ENCODE measurements at places on chromosomes 5 and 9.

GRCh38 chr9:77764894-77765780 is 117.0 kb upstream of the GNA14 start:
- DNase-seq: no peak

DNA sequence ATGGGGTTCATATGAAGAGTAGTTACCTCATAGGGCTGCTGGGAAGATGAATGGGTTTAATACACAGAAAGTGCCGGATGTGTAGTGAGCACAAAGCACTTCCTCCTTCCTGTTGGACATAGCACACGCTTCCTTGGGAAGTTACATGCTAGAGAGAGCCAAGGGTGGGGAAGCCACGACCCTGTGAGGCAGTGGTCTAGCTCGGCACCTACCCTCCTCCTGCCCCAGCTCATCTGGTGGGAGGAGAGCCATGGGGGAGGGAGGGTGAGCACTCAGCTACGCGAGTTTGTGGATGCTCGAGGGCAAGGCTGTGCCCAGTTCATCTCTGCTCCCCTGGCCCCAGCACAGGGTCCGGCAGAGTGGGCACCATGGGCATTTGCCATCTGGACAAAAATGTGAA is 43.6 kb upstream of the NEK6 start:
- no peak for DNase-seq

DNA sequence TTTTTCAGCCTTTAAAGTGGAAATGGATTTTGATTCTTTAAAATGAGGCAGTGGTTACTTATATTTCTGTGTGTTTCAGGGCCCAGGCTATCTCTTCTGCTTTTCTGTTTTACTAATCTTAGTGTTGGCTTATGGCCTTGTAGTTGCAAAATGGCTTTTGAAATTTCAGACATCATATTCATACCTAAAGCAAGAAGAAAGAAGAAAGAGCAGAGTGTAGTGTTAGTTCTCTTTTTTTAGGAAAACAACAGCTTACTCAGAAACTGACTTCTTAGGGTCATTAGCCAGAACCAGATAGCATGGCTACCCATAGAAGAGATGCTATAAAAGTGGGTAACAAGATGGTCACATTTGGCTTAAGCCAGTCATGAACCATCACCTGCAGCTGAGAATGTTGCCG is 20.9 kb downstream of the ZBED3 start:
- no peak for DNase-seq

DNA sequence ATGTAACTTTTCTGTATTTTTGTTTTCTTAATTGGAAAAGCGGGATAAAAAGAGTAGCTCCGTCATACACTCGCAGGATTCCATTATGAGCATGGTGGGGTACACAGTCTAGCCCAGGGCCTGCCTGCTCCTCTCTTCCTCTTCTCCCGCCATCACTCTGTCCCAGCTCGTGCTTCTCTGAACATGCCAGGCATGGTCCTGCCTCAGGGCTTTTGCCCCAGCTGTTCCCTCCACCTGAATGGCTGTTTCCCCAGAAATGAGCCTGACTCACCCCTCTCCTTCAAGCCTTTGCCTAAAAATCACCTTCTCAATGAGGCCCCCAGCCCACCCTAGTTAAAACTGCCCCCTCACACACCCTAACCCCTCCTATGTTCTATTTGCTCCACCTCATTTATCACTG is 4.5 kb downstream of the CORO2A start:
- no peak for DNase-seq

- DNase-seq: no peak
Measured at GRCh38 chr9:93646640-93647178, 70.3 kb downstream of the PHF2 start.

- DNase-seq: no peak
Measured at GRCh38 chr5:179307931-179308471, 37.3 kb downstream of the ADAMTS2 start.

- DNase-seq: no peak
Measured at GRCh38 chr9:34869390-34869789, 88.7 kb upstream of the PHF24 start.

DNA sequence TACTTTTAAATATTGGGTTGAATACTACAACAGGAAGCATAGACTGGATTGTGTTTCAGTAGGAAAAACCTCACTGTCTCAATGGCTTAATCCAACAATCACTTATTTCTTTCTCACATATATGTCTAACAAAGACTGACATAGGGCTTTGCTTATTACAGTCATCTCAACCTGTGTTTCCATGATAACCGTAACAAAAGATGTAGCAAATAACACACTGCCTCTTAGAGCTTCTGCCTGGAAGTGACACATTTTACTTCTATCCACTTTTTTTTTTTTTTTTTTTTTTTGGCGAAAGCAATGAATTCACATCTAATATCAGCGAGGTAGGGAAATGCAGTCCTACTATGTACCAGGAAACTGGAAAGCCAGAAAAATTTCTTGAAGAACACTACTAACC is 204.9 kb upstream of the CDKN2B start:
- DNase-seq: no peak

- DNase-seq: no peak
Measured at GRCh38 chr5:72474046-72474500, 33.1 kb downstream of the ZNF366 start.

GRCh38 chr9:97562542-97562941 is 61.1 kb downstream of the TMOD1 start:
- DNase-seq: no peak

GRCh38 chr9:126695701-126696400 is 82.1 kb downstream of the LMX1B start:
- no peak for DNase-seq

DNA sequence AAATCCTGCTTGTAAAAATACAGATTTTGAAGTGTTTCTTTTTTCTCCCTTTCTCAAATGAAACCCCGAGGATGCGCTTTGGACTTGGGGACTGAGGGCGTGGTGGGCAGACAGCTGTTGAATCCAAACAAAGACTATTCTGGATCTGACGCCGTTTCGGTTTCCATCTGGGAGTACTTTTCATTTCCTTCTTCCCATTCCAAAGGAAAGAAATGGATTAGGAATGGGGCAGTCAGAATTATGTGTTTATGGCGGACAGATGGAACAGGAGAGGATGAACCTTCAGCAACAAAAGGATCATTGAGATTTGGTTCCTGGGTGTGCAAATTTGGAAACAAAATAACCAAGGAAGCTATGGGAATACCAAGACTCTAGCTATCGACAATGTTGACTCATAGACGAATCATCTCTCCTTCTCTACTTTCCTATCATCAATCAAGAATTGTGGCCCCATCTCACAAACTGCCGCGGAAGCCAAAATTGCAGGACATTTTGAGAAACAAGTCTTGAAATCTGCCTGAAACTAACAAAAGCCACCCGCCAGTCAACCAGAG is 300.6 kb downstream of the PARP8 start:
- DNase-seq: no peak

DNA sequence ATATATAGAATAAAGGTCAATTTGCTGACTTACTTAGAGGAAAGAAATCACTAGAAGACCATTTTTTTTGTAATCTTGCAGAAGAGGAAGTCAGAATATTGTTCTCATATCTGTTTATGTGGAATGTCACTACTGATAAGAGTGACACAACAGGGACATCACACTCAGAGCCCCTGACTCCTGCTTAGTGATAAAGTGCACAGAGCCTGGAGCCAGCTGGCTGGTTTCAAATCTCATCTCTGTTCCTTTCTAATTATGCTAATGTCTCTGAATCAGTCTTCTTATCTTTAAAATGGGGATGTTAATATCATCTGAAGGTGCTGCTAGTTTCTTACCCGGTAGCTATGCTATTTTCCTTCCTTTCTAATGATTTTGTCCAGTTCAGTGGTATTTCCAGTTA is 58.6 kb upstream of the LIFR start:
- DNase-seq: no peak

GRCh38 chr9:89137542-89138462 is 40.8 kb downstream of the SHC3 start:
- DNase-seq: no peak

- DNase-seq: no peak
Measured at GRCh38 chr5:146111409-146111808, 6.0 kb upstream of the PLAC8L1 start.

- DNase-seq: no peak
Measured at GRCh38 chr9:114496011-114496410, 9.3 kb downstream of the WHRN start.

- no peak for DNase-seq
Measured at GRCh38 chr5:24364711-24365110, 280.1 kb downstream of the CDH10 start.

GRCh38 chr9:19781240-19781639 is 7.6 kb downstream of the SLC24A2 start:
- no peak for DNase-seq

DNA sequence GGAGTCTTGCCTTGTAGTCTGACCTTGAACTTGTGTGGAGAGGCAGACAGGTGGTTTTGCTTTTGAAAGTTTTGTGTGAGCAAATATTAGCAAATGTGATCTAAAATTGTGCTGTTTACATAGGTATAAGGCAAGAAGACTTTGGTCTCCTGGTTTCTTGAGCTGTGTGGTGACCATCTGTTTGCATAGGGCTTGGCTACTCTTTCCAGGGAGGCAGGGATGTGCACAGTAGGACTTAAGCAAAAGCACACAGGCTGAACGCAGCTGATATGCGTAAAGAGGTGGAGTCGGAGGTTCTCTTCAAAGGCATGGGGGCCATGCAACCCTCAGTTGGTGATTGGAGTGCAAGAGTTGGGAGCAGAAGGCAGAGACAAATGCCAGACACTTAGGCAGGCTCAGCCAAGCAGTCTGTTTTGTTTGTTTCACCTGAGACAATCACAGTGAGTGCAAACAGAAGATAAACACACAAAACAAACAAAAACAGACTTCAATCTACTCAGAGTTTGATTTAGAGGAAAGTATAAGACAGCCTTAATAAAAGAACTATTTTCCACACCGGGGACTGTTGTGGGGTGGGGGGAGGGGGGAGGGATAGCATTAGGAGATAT is 744.2 kb downstream of the MTRR start:
- no peak for DNase-seq

- no peak for DNase-seq
Measured at GRCh38 chr5:17455942-17456341, 42.1 kb upstream of the TAF11L2 start.

DNA sequence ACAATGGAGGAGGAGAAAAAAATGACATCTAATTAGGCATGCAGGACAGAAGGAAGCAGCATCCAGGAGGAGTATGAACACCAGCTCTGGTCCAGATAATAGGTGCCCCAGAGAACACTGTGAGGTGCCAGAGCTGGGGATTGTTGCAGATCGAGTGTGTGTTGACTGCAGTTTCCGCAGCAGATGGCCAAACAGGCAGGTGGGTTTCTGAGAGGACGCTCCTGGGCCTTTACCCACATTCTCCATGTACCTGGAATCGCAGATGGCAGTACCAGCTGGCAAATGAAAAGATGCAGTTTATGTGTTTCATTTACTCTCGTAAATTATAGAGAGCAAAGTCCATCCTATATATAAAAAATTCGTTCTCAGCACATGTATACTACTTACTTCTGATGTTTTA is 182.2 kb upstream of the ISL1 start:
- DNase-seq: no peak

DNA sequence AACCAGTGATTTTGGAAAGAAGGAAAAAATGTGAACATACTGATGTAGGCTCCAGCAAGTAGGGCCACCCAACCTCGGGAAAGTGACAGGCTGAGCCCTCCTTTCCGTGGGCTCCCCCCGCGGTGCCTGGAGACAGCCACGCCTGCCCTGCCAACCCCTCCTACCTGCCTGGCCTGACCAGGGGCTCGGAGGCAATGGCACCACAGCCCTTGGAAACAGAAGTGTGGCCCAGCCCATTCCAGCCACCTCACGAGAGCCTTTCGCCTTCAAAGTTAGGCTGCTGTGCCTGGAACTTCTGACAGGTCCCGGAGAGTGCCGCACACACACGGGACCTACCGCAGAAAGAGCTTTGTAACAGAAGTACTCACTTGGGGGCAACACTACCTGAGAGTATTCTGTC is 49.5 kb upstream of the LRRC14B start:
- no peak for DNase-seq

DNA sequence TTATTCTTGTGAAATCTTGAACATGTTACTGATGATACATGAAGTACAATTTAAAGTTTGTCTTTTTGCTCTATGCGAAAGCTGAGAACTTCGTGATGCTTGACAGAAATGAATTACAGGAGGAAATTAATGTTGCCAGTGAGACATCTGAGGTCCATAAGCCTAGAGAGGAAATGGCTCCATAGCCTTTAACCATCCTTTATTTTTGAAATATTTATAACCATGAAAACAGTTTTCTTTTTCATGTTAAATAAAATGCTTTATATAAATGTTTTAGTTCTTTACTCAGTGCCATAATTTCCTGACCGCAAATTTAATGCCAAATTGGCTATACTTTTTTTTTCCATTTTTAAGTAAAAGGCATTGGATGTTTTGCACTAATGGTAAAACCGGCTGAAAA is 29.1 kb downstream of the F2RL2 start:
- no peak for DNase-seq

DNA sequence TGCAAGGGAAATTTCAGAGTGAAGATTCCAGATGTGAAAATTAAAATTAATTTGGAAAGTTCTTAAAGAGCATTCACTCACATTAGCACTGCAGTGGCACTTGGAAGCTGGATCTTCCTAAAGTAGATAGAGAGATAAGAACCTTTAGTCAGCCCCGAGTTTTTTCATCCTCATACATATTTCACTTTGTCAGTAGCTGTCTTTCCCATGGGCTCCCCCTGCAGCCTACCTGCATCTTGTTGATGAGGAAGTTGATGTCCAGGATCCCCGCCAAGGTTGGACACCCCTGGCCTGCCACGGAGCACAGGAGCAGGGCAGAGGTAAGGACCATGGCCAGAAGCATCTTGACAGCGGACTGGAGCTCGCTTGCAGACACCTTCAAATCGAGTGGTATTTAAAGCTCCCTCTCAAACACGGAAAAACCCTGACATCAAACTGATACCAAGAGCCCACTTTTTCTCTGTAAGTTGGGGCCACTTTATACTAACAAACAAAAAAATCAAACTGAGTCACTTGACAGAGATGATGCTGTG is at the start of gene IL9:
TSS of gene IL9 (minus strand) at position 368 of the 533 bp plus-strand sequence. CDS start at position 343, 25 bp downstream.
- DNase-seq: no peak

GRCh38 chr9:14895806-14896205 is 14.4 kb downstream of the FREM1 start:
- DNase-seq: no peak

GRCh38 chr9:78023003-78023741 is 8.4 kb downstream of the GNAQ start:
- no peak for DNase-seq

GRCh38 chr5:73030531-73030930 is 74.7 kb downstream of the FCHO2 start:
- no peak for DNase-seq

DNA sequence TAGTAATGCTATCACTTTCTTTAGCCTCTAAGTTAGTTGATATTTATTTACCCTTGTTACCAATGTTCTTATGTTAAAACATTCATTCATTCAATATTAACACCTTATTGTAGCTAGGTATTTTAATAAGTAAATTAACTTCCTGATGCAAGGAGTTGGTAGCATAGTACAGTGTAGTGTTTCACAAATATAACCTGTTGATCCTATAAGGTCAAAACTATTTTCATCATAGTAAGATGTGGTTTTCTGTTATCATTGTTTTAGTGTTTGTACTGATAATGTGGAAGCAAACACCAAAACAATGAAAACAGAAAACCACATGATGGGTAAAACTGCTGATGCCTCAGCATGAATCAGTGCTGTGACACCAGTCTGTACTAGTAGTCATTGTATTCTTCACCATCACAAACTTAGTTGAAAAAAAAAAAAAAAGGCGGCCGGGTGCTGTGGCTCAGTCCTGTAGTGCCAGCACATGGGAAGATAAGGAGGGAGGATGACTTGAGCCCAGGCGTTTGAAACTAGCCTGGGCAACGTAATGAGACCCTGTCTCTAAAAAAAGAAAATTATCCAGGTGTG is 36.5 kb downstream of the ZCCHC7 start:
- DNase-seq: no peak

Data from activated CD8-positive, alpha-beta memory T cell treated with anti-CD3 and anti-CD28 coated beads for 1 hour (primary cell).